Hepatic stellate cell (primary cell): ENCODE measurements at places on chromosomes 3 and 15.

DNA sequence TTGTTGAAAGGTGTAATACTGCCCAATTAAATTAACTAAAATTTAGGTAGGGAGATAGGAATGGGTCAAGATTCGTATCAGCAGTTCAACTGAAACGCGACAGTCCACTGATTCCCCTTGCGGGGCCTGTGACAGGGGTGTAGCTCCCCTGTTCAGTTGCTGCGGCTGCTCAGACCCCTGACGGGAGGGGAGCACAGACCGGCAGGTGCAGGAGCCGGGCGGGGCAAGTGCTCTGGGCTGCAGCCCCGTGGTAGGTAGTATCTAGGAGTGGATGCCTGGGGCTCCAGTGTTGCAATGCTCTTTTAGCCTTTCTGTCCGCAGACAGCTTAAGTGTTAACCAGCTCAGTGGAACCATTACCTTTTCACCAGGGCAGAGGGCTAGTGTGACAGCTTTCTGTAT is 164.9 kb downstream of the ROBO2 start:
- no peak for DNase-seq

GRCh38 chr3:174219738-174220137 is 639.4 kb upstream of the NAALADL2 start:
- DNase-seq: no peak

DNA sequence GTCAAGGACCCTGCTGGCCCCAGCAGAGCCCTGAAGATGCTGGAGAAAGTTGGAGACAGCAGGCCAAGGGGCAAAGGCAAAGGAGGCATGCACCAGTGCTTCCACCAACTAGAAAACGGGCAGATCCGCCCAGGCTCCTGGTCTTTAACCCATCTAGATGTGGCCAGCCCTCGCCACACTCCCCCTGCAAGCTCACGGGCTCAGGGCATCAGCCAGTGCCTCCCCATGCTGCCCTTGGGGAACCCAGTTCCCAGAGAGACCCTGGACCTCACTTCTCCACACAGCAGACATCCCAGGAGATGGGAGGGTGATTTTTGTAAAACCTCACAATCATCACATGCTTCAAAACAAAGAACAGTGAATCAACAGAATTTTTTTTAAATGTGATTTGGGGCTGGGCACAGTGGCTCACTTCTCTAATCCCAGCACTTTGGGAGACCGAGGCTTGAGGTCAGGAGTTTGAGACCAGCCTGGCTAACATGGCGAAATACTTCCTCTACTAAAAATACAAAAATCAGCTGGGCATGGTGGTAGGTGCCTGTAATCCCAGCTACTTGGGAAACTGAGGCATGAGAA is 24.5 kb downstream of the CYFIP1 start:
- no peak for DNase-seq

DNA sequence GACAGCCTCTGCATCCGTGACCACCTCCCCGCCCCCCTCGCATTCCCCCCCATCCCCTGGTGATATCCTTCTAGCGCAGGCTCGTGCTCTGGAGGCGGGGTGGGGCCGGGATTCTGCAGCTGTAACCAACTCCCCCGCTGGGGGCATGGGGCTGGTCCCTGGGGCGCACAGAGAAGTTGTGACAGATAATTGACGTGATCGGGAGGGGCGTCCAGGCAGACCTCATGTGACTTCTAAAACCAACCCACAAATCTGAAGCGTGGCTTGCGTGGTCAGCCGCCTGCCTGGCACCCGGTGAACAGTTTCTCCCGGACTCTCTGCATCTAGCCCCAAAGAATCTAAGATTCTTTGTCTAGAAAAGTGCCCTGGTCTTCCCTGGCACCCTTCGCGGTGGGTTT is 100.6 kb upstream of the IGF1R start:
- DNase-seq: no peak

GRCh38 chr15:91936927-91937326 is 83.4 kb downstream of the SLCO3A1 start:
- no peak for DNase-seq
